ENCODE measurements at places on chromosomes 13 and 19. TPM values are rescaled to one million over a fixed set of nuclear protein-coding genes. Genes with fewer than 3 reads are reported as not detected.

DNA sequence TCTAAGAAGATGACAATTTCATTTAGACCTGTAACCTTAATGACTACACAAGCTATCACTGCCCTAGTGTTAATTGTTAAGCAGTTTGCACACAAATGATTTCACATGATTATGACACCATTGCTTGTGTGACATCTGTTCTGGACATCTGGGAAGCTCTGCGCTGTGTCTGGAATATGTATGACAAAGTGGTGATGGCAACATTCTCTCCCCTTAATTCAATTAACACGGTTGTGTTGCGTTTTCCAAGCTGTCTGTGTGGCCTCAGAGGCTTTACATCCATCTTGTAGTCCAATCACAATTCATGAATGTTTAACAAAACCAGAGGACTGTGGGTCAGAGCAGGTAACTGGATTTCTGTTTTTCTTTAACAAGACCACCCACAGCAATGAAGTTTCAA, 204.4 kb downstream of the COG6 start:
- no peak for DNase-seq

Gene PAF1
- polyA plus RNA-seq, result 51.8 TPM

Gene KLK15
- polyA plus RNA-seq, result not detected

GRCh38 chr13:36414461-36414860, 17.8 kb upstream of the CCNA1 start:
- DNase-seq, result no peak
